Mononuclear cell (primary cell): ENCODE measurements at places on chromosomes 6 and 20. TPM values are rescaled to one million over a fixed set of nuclear protein-coding genes. Genes with fewer than 3 reads are reported as not detected.

The PRSS16 gene
- 0.42 TPM for total RNA-seq

The ORC3 gene
- 19.3 TPM for total RNA-seq

The FAM209A gene
- 3.7 TPM for total RNA-seq

The PRDM1 gene
- 87.0 TPM for total RNA-seq

The CCN2 gene
- under 0.01 TPM for total RNA-seq

The FKBP5 gene
- total RNA-seq = 20.1 TPM

The EPPIN gene
- not detected for total RNA-seq
